ENCODE measurements at places on chromosomes 7 and 10.
A peak's percentile ranks its signal among the peaks of the same experiment; 100 is the strongest.

DNA sequence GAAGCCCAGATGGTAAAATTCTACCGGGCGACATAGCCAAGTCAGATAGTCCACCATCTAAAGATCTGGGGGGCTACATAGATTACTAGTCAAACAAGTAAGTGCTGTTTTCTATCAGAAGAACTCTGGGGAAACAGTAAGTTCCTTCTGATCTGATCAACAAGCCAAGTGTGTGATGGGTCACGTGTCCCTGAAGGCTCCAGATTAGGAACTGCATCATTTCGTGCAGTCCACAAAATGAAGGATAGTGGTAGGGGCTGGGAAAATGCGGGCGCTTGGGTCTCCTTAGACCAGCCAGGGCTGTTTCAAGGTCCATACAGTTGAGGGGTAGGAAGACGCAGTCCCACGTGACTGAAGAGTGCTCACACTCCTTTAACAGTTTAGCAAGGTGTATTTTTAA is 1.8 kb upstream of the CHN2 start:
- DNase-seq: no peak

DNA sequence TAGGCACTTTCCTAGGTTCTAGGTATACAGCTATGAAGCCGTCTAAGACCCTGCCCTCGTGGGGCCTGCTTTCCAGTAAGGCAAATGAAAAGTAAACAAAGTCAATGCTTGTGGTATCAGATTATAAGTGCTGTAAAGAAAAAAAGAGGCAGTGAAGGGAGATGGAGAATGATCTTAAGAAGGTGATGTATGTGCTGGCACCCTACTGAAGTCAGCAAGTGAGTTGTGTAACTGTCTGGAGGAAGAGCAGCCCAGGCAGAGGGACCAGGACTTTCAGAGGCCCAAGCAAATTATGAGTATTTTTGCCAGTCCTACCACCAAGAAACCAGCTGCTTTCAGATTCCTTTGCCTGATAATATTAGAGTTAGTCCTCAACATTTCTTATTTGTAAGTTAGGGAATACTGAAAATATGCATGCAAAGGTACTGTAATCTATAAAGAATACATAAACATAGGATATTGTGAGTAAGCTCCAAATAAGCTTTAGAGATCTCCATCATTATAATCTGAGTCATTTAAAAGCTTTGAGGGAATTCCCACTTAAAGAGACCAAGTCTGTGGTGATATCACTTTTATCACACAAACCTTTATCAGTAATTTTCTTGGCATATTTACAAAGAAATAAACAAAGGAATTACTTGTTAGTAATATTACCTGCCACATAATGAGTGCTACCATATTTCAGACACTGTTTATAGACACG is 329.2 kb upstream of the LRGUK start:
- peak; percentile 7 for DNase-seq

GRCh38 chr10:78894089-78894840 is 174.5 kb upstream of the ZMIZ1 start:
- no peak for DNase-seq

DNA sequence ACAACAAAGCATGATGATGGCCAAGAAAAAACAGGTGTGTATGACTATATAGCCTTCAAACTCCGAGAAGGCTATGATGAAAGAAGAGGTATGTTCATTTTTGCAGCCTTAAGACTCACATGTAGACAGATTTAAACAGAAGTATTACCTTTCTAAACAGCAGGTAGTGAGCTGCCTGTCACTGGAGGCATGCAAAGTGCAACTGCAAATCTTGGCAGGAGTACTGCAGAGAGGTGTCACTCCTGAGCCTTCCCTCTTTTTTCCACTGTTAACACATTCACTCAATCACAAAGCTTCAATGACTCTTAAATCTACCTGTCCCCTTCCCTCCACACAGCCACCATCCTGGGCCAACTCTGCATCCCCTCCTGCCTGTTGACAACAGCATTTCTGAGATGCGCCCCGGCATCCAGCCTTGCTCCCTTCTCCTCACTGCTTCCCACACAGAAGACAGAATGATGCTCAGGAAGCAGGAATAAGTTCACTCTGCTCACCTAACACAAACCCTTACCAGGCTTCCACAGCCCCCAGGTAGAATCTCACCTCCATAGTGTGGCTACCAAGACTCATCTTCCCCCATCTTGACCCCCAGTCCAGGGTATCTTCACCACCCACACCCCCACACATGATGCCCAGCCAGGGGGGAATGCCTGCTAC is 161.9 kb upstream of the ZMIZ1 start:
- DNase-seq: no peak

GRCh38 chr7:132402751-132403245 is 173.5 kb downstream of the PLXNA4 start:
- DNase-seq: peak; percentile 92

- DNase-seq: peak; percentile 49
These were observed 134.3 kb downstream of the TAX1BP1 start for GRCh38 chr7:27873981-27874957.

- no peak for DNase-seq
These were observed 446.6 kb downstream of the ANKRD7 start for GRCh38 chr7:118671149-118671548.

DNA sequence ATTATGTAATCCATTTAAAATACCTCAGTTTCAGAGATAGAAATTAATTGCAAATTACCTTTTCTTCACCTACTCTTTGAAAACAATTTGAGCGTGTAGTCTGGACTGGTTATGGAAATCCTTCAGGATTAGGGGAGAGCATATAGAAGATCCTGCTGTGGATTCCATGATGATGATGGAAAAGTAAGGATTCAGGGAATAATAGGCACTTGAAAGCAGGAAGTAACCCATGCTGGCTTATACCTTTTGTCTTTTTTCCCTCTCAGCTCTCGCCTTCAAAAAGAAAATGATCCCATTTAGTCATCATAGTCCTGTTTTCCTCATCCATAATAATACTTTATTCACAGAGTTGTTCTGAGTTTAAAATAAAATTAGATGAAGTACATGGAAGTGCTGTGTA is 4.4 kb downstream of the HBP1 start:
- no peak for DNase-seq

- DNase-seq: peak; percentile 42
These were observed 13.0 kb downstream of the AKAP9 start for GRCh38 chr7:91953618-91954017.

- no peak for DNase-seq
These were observed 85.3 kb upstream of the RET start for GRCh38 chr10:42991442-42992098.

DNA sequence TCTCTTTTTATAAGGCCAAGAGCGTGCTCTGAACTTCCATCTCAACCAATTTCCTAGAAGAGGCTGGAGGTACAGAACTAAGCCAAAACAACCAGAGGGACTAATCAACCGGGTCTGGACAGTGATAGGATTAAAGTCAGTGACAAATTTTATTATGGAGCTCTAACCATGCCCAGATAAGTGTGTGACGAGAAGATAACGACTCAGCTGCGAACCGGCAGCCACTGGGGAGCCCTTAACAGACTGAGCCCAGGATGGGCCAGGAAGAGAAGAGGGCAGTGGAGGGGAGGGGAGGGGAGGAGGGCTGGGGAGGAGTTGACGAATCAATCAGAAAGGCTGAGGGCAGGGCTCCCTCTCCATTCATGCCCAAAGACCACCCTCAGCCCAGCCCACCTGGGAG is 119.9 kb downstream of the PLXNA4 start:
- no peak for DNase-seq

DNA sequence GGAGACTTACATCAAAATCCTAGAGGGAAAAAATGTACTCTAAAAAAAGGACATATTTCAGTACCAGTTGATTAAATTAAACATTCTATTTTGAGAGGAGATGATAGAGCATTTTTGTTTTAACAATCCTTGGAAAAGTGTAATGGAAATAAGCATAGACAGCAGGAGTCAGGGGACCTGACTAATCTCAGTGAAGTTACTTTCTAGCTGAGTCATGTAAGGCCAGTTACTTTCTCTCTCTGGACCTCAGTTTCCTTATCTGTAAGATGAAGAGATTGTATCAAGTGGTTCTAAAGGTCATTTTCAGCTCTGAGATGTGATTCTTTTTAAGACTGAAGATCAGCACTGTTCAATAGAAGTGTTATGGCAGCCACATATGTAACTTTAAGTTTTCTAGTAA is 44.1 kb downstream of the VTI1A start:
- DNase-seq: peak; percentile 24

DNA sequence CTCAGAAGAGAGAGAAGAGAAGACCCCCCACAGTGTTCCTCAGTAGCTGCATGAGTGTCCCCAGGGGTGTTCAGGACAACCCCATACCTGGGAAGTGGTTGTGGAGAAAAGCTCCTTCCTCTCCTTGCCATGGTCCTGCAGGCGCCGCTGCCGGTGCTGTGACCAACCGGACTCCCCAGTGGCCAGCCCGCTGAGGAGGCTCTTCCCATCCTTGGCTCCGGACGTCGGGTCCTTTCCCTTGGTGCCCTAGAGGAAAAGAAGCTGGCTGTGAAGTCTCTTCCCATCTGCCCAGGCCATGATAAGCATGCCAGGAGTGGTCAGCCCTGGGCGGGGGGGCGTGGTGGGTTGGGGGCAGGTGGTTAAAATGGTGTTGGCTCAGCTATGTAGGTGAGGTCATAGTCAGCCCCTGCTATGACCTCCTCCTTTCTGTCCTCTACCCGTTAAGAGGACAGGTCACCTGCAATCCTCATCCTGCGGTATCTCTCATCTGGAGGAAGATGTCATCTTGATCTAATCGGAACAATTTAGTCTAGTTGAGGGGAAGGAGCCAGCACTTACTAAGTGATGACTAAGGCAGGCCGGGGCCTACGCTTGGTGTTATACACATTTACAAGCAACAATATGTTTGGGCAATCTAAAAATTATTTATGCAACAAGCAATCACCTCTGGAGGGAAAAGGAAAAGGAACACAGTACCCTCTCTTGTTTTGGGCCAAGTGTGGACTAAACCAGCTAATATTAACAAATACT is 13.2 kb downstream of the WDR91 start:
- DNase-seq: peak; percentile 22

DNA sequence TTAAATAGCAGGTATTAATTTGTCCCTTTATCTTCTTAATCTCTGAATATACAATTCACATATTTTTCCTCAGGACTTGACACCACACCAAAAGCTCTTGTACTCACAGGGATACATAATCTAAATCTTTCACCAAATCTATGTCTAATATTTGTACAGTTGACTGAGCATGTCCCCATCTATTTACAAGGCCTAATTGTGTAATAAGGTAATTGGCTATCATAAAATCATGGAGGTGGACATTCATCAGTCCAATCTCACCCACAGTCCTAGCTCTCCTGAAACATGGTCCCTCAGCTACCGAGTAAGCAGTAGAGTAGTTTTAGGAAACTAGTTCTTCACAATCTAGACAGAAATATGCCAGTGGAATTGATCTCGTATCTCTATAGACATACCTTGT is 30.3 kb upstream of the EGFR start:
- DNase-seq: no peak

DNA sequence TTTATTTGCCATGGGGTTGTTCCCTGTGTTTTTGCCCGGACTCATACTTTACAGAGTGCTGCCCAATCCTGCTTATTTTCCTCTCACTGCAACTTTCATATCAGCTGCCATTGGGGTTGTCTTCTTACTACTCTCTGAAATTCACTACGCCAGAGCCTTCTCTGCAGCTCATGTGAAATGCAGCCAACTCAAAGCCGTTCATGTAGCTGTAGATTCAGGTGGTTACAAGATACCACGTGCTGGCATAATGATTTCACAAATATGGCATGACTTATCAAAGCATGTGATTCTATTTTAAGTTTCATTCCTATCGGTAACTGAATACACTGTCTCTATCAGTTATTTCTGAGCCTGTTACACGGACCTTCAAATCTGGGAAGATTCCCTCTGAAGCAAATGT is 130.3 kb upstream of the WNT16 start:
- DNase-seq: no peak

DNA sequence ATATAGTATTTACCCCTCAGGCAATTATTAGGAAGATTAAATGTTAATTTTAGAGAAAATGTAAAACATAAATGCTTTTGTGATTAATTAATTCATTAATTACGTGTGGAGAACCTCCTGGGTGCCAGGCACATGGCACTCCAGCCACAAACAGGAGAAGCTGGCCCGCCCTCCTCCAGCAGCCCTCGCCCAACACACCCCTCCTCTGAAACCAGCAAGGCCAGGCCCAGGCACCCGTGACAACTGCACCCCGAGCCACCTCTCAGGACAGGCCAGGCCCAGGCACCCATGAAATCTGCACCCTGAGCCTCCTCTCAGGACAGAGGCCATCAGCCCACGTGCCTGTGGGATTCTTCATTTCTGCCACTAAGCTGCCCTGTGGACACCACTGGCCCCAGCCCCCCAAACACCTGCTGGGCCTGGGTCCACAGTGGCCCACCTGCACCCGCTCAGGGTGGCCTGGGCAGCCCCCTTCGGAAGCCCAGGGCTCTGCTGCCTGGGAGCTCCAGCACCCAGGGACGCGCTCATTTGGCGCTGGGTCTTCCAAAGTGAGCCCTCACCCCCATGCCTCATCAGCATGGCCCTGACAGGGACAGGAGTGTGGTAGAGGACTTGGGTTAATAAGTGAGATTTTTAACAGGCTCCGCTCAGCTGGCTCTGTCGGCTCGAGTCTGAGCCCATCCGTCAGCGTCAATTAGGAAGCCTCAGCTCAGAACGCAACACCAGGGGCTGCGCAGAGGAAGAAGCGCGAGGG is 482.1 kb downstream of the DNAJB6 start:
- DNase-seq: no peak

DNA sequence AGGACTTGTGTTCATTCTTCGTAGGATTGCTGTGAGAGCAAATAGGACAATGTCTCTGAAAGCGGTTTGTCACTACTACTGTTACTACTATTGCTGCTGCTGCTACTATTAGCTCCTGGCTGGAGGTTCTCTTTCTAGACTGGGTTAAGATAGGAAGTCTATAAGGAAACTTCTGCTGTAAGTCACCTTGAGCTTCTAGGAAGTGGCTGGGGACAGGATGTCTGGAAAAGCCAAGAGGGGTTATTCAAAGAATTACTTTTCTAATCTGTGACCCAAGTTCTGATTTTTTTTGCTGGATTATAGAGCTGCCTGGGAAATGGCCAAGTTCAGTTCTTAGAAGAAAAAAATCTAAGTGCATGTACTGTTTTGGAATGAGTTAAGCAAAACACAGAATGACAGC is 62.2 kb downstream of the NAMPT start:
- DNase-seq: no peak

DNA sequence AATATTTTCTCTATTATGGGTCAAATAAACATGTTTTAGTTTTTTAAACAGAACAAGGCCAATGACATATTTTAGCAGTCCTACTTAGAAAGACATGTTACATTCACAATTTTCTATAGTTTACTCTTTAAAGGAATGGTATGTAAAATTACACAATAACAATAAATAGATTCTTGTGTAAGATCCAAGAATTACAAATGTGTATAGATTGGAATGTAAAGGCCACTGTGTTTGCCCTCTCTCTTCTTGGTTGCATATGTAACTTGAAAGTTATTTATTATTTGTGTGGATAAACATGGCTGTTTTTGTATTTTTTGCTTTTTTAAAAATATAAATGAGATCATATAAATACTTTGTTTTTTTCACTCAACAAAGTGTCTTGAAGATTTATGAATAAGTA is 979.3 kb upstream of the CELF2 start:
- peak; percentile 1 for DNase-seq

GRCh38 chr7:120327054-120327453 is 54.1 kb downstream of the KCND2 start:
- no peak for DNase-seq

GRCh38 chr10:13268841-13269240 is 31.0 kb downstream of the PHYH start:
- DNase-seq: no peak

GRCh38 chr7:1058821-1059199 is 14.5 kb downstream of the GPR146 start:
- DNase-seq: no peak
